Stomach (tissue), 19 donors: ENCODE measurements at places on chromosomes 2 and 18. TPM values are rescaled to one million over a fixed set of nuclear protein-coding genes. Genes with fewer than 3 reads are reported as not detected.

CNDP1 gene
- 0.50 TPM for polyA plus RNA-seq

TCF7L1 gene
- 5.6 TPM for polyA plus RNA-seq

DNA sequence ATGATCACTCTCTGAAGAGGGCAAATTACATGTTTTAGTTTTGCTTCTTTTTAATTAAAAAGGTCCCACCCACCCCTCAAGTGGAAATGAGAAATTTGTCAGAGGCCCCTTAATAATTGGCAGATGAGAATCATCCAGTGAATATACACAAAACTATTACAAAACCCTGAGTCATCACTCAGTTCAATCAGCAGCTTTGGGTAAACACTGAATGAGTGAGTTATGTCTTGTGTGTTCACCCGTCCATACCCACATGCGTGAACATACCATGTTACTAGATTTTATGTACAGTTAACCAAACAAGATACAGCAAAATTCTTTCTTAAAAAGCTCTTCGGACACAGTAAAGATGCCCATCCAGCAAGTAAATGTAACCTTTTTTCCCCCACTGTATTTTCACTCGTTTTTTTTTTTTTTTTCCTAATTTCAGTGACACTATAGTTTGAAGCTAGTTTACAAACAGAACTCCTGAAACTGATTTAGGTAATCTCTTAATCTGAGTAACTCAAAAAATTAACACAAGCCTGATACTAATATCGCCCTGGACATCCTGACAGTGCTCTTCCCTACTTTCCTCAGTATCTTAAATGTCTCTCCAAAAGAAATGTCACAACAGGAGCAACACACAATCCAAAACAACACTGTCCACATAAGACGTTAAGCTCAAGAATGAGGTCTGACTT, 1.4 kb downstream of the PSME4 start:
- peak; percentile 62 for DNase-seq

GRCh38 chr2:202148515-202149154, 75.6 kb downstream of the KIAA2012 start:
- no peak for DNase-seq
